ENCODE measurements at places on chromosomes 1 and 21. TPM values are rescaled to one million over a fixed set of nuclear protein-coding genes. Genes with fewer than 3 reads are reported as not detected.

DNA sequence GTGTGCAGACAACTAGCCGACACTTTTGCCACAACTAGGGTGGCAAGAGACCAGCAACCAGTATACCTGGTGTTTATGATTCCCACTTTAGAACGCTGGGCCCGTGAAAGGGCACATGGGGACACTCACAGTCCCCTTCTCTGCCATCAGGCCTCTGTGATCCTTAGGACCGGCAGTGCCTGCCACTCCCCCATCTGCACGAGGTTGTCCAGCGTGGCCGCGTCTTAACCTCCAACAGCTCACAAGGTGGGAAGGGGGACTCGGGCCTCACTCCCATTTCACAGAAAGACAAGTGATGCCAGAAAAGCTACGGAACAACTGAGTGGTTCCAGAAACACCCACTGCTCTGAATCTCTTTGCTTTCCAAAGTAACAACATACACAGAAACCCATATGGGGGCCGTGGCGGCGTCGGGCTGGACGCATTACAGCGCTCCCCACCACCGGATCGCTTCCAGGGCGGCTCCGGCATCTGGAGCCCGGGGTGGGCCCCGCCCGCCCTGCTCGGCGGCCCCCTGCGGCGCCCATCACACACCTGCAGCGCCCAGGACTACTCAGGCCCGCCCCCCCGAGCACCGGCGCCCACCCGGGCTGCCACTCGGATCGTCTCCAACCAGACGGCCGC lies 1.0 kb downstream of the ZNF496 start:
- no peak for DNase-seq

DNA sequence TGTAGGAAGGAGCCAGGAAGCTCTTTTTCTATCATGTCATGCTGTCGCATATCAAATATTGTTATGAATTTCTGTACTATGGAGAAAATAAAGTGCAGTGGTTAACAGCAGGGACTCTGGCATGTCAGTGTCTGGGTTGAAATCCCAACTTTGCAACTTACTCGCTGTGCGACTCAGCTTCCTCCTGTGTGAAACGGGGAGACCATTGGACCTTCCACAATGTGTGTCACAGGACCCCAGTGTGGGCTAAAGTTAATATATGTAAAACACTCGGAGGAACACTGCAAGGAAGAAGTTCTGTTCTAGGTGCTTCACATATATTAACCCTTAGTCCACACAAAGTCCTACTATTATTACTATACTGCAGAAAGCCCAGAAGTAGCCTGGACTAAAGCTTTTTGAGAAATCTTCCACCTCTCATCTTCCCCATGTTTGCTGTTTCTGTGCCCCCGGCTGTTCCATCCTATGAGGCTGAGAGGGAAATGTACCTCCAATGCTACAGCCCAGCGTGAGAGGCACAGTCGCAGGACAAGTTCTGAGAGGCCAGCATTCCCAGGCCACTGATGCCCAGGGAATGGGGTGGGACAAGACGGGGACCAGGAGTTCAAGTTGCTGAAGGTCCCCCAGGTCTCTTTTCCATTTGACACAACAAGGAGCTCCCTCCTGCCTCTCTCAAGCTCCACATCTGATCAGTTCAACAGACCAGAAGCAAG lies 1.9 kb downstream of the CHIT1 start:
- no peak for DNase-seq

- DNase-seq: peak; percentile 94
These were observed 2.3 kb downstream of the COL9A2 start for GRCh38 chr1:40314721-40315238.

GRCh38 chr1:25642574-25643108 lies 26.1 kb downstream of the MAN1C1 start:
- no peak for DNase-seq

DNA sequence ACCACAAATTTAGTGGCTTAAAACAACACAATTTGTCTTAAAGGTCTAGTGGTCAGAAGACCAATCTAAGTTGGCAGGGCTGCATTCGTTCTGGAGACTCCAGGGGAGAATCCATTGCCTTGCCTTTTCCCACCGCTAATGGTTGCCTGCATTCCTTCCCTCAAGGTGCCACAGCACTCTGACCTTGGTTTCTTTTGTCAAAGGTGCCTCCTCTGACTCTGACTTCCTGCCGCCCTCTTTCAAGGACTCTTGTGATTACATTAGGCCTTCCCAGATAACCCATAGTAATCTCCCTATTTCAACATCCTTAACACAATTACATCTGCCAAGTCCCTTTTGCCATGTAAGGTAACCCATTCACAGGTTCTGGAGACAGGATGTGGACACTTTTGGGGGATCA lies 145.3 kb downstream of the S1PR1 start:
- no peak for DNase-seq

DNA sequence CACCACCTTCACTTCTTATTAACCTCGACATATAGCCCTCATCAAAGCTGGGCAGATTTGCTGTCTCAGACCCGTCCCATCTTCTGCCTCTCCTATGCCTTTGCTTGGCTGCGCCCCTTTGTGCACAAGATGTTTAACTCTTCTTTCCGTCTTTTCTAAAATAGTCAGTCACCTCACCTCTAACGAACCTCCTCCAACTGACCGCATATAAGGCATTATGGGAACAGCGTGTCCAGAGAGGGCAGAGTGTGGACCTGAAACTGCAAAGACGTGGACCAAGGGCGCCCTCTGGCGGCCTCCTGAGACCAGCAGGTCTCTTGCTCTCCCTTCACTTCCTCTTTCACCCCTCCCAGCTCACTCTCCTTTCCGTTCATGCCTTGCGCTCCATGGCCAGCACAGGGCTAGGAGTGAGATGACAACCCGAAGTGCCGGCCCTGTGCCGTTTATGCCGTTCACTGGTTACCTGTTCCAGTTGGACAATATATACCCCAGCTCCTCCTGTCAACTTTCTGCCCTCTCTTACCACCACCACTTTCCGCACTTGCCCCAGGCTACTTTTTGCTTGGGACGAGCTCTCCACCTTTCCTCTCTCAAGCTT lies 2.5 kb upstream of the METTL25B start:
- DNase-seq: no peak

KCNE1 gene
- 2.2 TPM for total RNA-seq

CHIT1 gene
- total RNA-seq: not detected

SLAMF8 gene
- 1.5 TPM for total RNA-seq

DPT gene
- total RNA-seq: 154 TPM

MXRA8 gene
- total RNA-seq: 136 TPM

Data from vagina (tissue), 2 donors.